Left hindlimb (tissue), 1 donor: ENCODE measurements at places on chromosomes 3 and 15.
A peak's percentile ranks its signal among the peaks of the same experiment; 100 is the strongest.

DNA sequence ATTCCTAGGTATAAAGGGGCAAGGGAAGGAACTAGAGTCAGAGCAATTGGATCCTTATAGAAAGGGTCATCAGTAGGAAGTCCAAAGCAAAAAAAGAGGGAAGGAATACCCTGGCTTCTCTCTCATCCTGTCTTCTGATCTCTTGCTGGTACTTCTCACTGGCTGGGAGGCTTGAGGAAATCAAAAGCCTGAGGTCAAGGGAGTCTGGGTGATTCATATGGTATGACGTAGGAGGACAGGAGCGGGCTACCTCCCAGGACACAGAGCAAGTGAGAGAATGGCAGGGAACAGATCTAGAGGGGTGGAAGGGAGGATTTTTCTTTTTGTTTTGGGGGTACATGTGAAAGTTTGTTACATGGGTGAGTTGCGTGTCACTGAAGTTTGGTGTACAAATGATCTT is 76.0 kb downstream of the CFAP20DC start:
- no peak for DNase-seq

DNA sequence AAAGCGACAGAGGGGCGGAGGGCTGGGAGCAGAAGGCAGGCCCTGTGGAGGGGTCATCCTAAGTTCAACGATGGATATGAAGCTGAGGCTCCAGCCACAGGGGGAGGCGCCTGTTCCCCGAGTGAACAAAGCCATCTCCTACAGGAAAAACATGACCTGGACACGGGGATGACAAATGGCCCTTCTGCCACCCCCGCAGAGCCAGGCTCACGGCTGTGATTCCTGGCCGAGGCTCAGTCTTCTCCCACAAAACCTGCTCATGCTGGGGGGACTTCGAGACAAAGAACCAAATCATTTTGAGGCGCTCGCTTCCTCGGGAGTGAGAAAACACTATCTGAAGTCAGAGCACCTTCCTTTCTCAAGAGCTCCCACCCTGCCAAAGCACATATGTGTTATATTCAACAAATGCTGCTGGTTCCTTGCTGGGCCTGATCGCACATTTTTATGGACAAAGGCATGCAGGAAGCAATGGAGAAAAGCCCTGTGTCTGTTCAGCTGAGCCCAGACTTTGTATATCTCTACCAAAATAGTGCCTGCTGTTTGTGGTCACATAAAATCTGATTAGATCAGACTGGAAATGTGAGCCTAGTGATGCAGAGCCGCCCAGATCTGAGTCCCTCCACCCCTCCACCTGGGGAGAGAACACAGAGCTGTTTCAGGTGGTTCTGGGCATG is 5.6 kb downstream of the RBP1 start:
- peak; percentile 57 for DNase-seq

- DNase-seq, result no peak
Observed at GRCh38 chr3:183275418-183275817, 22.4 kb downstream of the B3GNT5 start.

DNA sequence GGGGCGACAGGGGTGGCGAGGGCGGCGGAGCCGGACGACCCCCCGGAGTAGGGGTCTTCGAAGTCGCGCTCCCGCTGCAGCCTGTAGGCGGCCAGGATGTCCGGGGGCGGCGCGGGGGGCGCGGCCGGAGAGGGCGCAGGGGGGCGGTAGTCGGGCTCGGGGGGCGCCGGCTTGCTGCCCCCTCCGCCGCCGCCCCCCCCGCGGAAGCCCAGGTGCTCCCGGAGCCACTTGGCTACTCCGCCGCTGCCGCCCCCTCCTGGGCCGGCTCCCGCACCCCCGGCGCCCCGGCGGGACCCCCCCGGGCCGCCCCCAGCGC is 230 bp downstream of the SHF start:
- DNase-seq, result peak; percentile 39

DNA sequence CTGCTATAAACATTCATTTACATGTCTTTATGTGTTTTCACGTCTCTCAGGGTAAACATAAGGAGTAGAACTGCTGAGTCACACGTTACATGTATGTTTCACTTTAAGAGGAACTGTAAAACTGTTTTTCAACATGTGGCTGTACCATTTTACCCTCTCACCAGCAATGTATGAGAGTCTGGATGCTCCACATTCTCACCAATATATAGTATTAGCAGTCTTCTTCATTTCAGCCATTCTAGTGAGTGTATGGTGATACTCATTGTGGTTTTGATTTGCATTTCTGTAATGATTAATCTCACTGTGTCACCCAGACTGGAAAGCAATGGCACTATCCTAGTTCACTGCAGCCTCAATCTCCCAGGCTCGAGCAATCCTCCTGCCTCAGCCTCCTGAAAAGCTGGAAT is 37.1 kb downstream of the PHC3 start:
- DNase-seq, result no peak

DNA sequence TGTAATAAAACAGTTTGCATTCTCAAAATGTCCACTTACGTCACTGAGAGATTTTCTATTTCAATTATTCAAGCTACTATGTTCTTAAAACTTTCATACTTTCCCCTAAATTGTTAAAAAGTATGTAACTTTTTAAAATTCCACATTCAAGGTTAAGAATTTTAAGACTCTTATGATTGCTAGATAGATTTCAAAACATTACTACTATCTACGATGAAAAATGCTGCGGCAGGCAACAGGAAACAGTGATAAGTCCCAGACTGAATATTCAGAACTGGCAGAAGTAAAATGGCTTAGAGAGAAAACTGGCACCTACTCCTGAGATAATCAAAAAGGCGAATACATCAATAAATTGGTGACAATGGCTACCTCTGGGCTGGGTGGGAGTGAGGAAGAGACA is 16.2 kb downstream of the ATP13A3 start:
- no peak for DNase-seq

DNA sequence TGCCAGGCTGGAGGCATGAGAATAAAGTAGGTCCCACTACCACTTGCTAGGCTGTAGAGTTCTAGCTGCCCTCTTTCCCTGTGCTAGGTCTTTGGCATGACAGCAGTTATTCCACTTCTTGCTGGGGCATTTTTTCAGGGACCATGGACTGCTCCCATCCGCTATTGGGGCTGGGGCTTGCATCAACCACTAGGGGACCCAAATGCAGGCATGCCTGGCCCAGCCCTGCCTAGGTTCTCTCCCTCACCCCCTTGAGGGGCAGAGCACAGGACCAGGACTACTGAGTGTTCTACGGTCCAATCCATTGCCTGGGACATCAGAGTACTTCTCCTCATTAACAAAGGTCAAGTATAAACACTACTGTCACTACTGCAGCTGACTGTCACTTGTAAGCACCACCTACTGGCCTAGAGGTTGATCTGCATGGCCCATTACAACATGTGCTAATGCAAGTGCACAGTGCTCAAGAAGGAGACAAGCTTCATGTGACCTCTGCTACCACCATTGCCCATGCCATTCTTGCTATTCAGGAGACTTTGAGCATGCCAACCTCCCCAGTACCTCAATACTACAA is 270.5 kb downstream of the MBNL1 start:
- no peak for DNase-seq

DNA sequence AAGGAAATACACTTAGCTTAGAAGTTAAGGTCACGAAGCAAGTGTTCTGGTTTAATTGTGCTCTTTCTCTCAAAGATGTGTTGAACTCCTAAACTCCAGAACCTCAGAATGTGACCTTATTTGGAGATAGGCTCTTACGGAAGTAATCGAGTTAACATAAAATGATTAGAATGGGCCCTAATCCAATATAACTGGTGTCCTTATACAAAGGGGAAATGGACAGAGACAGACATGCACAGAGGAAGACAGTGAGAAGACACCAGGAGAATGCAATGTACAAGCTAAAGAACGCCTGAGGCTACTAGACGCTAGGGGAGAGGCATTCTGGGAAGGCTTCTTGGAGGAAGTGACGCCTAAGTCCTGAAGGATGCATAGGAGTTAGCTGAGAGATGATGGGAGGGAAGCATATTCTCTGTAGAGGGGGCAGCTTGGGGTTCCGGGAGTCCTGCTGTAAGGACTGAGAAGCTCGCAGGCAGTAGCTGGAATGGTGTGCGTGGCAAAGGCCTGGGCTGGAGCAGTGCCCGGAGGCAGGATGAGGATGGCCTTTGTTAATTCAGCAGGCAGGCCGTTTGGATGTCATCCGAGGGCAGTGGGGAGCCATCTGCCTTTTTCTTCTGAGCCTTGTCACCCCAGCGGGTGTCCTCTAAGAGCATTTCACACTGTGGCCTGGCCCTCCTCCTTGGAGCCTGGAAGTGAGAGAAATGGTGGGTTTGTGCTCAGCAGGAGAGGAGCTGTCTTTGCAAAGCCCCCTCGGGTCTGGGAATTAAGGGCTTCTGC is 513.4 kb downstream of the SHQ1 start:
- no peak for DNase-seq

DNA sequence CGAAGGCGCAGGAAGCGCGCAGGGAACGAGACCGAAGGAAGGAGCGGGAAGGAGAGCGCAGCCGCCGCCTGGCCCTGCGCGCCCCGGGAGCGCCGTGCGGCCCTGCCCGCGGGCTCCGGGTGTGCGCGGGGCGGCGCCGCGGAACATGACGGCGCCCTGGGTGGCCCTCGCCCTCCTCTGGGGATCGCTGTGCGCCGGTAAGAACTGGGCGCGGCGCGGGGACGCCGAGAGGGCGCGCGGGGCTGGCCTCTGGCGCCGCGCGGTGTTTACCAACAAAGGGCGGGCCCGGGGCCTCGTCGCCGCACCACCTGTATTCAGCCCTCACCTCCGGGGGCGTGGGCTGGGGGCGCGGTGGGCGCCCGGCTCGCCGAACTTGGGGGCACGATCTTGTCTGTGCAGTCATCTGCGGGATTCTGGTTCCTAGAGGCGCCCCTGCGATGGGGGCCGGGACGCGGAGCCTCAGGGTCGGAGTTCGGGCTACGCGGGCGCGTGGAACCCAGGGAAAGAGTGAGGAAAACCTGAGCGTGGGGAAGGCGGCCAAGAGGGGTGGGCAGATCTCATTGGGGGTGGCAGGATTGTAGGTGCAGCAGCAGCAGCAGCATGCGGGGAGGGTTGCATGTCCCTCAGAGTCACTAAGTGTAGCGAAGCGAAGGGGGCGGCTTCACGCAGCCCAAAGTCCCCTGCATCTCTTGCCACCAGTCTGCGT is 641 bp downstream of the ACVR2B start:
- peak; percentile 54 for DNase-seq

DNA sequence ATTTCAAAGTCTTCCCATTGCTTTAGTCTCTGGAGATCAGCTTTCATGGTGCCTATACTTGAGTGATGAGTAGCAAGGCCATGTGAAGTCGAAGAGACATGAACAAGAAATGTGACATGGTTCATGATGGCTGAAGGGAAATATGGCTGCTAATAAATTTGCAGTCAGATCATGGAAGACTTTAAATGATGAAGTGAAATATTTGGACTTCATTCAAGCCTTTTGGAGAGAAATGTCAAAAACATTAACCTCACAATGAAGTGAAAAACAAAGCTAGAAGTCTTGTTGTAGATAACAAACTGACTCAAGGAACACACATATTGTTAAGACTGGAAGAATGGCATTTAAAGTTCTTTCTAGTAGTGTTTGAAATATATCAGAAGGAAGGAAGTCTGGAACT is 120.3 kb upstream of the CCDC54 start:
- no peak for DNase-seq

GRCh38 chr3:144028798-144029411 is 57.3 kb downstream of the DIPK2A start:
- no peak for DNase-seq

DNA sequence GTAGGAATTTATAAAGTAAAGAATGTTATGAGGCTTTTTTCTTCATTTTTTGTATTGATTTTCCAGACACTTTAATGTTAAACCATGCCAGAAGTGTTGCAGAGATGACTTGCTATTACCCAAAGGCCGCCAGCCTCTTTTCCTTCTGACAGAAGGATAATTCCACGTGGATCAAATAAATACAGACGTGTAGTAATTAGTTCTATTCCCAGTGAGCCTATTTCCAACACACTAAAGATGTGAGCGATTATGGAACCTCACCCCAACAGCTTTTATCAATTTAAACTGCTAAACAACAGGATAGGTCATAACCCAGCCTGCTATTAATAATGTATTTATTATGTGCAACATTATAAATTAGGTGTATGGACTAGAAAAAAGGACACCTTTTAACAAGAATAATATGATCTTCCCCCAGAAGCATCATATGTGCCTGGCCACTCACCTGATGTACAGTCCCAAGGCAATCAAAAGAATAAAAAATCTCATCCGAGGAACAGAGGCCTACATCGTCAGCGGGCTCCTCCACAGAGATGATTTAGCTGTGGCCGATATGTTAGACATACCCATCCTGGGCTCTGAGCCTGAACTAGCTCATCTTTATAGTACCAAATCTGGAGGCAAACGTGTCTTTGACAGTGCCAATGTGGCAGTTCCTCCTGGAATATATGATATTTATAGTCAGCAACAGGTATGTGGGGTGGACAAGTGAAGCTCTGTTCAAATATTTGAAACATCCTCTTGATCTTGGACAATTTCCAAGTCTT is 125.9 kb upstream of the C15orf61 start:
- no peak for DNase-seq

- peak; percentile 88 for DNase-seq
Observed at GRCh38 chr15:93028632-93029213, 60.3 kb downstream of the RGMA start.

GRCh38 chr15:68149059-68149458 is 56.1 kb downstream of the CALML4 start:
- DNase-seq, result no peak

GRCh38 chr3:33037471-33037870 is 59.5 kb downstream of the GLB1 start:
- no peak for DNase-seq

DNA sequence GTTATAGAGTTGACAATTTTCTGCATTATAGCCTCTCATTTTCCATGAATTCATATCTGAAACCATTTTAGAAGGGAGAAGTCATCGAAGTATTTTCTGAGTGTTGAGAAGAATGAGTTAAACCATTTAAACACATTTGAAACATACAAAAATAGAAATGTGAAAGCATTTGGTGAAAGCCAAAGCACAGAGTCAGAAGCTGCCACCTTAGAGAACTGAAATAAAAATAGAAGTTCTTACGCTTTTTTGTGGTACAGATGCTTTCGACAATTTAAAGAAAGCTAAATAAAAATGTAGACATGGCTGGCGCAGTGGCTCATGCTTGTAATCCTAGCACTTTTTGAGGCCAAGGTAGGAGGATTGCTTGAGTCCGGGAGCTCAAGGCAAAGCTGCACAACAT is 9.0 kb downstream of the FANCD2OS start:
- DNase-seq, result no peak

DNA sequence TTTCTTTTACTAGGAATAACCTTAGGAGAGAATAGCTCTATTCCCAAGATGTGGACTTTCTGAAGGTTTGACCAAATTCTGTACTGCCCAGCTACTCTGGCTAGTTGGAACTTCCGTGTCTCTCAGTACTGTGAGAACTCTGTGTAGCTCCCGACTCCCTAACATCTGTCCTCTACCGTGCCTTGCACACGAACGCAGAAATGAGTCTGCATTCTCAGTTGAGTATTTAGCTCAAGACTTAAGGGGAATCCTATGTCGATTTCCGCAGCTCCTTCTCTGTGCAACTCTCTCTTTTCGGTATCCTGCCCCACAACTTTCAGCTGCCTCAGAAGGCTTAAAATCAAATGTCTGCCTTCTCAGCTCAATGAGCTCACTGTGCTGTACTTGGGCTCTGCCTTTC is 86.7 kb upstream of the EPHB3 start:
- no peak for DNase-seq
